ENCODE measurements at places on chromosomes 7 and 10.

- DNase-seq, result no peak
These were observed 1082.9 kb downstream of the LRMDA start for GRCh38 chr10:76514321-76514720.

GRCh38 chr10:7333961-7334641 lies 76.7 kb downstream of the SFMBT2 start:
- DNase-seq, result no peak

DNA sequence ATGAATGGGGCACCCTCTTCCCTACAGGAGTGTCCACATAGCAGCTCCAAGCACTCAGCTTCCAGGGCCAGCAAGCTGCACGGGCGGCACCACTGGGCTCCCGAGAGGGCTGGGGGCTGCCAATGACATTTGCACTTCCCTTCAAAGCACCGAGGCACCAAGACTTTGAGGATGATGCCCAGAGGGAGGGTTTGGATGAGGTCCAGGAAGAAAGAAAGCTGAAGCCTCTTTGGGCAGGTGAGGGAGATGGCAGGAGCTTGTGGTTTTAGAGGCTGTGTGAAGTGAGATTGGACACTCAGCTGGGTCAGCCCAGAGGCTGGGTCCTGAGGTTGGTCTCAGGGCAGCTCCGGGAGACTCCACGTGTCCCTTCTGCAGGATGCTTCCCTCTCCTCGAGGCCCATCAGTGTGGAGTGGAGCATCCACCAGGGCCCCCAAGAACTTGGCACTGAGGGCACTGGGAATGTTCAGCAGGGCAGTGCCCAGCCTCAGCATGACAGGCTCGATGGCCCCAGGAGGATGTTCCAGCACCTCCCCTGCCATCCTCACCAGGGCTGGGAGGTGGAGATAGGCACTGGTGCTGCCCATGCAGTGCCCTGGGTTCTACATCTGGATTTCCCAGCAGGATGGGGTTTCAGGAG lies 54.9 kb upstream of the IGFBP3 start:
- no peak for DNase-seq

DNA sequence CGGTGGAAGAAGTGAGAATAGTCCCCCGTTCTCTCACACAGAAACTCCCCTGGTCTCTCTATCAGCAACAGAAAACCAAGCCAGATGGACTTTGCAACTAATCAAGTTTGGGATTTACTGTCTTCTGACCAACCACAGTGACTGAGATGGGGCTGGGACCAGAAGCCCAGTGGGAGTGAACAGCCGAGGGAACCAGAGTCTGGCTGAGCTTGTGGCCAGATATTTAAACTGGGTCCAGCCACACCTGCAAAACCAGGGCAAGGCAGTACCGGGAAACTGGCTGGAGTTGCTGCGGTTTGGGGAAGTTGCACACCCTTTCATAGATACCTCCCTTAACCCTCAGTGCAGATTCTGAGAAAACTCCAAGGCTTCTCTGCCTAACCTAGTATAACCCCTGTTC lies 6.0 kb downstream of the GSTK1 start:
- DNase-seq, result no peak

DNA sequence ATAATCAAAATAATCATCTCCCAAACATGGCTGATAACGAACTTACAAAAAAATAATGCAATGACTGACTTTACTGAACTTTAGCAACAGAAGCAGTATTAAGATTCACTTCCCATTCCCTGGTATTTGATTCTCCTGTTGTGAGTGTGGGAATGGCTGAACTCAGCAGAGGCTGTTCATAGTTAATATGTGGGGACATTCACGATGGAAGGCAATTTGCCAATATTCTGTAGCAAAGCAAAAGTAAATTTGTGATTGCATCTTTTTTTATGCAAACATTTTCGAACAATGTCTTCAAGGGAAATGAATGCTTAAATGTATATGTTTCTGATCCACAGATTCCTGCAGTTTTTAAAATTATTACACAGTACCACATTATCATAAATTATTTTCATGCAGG lies 431.7 kb upstream of the KLF6 start:
- DNase-seq, result no peak

GRCh38 chr7:135098391-135098790 lies 49.5 kb upstream of the TMEM140 start:
- DNase-seq, result no peak

DNA sequence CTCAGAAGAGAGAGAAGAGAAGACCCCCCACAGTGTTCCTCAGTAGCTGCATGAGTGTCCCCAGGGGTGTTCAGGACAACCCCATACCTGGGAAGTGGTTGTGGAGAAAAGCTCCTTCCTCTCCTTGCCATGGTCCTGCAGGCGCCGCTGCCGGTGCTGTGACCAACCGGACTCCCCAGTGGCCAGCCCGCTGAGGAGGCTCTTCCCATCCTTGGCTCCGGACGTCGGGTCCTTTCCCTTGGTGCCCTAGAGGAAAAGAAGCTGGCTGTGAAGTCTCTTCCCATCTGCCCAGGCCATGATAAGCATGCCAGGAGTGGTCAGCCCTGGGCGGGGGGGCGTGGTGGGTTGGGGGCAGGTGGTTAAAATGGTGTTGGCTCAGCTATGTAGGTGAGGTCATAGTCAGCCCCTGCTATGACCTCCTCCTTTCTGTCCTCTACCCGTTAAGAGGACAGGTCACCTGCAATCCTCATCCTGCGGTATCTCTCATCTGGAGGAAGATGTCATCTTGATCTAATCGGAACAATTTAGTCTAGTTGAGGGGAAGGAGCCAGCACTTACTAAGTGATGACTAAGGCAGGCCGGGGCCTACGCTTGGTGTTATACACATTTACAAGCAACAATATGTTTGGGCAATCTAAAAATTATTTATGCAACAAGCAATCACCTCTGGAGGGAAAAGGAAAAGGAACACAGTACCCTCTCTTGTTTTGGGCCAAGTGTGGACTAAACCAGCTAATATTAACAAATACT lies 13.2 kb downstream of the WDR91 start:
- DNase-seq, result no peak

GRCh38 chr7:28017372-28017771 lies 163.2 kb downstream of the JAZF1 start:
- DNase-seq, result no peak

DNA sequence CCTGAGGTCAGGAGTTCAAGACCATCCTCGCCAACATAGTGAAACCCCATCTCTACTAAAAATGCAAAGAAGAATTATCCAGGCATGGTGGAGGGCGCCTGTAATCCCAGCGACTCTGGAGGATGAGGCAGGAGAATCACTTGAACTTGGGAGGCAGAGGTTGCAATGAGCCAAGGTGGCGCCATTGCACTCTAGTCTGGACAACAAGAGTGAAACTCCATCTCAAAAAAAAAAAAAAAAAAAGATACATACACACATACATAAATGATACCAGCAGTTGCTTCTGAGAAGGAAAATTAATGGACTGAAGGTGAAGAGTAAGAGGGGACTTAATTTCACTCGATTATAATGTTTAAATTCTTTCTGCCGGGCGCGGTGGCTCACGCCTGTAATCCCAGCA lies 40.2 kb upstream of the PAX2 start:
- no peak for DNase-seq

DNA sequence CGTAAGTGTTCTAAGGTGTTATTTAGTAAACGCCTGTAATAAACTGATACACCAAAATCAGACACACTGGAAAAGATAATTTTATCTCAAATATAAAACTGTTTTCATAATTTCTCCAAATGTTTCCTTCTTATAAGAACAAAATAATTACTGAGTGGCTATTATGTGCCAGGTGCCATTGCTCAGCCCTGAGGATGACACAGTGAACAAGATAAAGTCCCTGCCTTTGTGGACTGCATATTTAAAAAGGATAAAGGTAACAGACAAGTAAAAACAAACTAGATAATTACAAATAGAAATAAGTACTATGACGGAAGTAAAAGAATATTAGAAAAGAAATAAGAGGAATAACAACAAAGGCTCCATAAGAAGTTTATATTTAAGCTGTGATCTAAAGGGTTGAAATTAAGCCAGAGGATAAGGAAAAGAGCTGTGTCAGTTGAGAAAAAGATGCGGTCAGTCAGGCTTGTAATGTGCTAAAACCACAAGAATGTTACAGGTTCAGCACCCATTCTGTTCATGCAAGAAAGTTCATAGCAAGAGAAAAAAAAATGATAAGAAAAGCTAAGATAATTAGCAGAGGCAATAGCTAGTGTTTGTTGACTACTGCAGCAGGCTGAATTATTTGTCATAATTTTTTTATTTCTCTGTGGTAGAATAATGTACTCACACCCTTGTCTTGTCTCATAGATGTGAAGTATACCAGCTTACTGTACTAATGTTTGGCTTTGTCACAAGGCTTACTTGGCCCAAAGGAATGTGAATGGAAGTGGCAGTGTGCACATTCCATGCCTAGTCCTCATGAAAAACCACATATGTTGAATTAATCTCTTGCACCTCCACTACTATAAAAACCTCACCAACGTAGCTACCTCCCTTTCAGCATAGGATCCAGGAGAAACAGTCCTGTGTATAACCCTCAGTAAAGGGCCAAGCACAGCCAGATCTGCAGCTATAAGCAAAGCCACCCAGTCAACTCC lies 75.1 kb downstream of the CRPPA start:
- DNase-seq, result no peak

- no peak for DNase-seq
These were observed 362.7 kb upstream of the VSTM2A start for GRCh38 chr7:54179321-54180029.

DNA sequence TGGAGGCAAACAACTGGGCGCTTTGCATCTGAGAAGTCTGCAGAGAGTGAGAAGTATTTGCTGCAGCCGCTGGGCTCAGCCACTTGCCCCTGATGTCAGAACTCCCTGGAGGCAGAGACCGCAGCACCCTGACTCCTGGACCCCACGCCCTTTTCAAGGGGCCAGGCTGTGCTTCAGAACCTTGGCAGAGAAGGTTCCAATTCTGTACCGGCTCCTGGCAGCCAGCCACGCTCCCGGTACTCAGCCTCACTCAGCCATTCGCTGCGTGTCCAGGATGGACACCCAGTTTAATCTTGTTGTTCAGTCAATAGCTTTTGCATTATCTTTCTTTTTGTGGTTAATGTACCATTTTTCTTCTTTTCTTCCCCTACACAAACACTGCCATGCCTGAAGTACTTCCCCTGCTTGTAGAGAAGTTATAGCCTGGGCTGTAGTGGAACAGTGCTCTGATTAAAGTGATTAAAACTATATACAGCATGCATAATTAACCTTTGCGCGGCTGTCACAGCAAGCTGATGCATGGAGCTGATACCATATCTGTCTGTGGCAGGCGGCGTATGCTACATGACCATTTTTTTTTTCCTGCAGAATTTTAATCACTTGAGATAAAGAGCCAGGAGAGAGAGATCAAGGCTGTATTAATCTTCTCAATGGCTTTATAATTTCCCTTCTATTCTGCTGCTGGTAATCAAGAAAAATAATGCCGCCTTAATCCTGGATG lies 578.5 kb downstream of the SDK1 start:
- no peak for DNase-seq

DNA sequence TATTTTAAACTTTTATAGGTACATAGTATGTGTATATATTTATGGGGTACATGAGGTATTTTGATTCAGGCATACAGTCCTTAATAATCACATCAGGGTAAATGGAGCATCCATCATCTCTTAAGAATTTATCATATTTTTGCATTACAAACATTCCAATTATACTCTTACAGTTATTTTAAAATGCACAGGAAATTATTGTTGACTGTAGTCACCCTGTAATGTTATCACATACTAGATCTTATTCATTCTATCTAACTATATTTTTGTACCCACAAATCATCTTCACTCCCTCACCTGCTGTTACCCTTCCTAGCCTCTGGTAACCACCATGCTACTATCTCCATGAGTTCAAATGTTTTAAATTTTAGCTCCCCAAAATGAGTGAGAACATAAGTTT lies 56.3 kb upstream of the FAM3C start:
- no peak for DNase-seq

DNA sequence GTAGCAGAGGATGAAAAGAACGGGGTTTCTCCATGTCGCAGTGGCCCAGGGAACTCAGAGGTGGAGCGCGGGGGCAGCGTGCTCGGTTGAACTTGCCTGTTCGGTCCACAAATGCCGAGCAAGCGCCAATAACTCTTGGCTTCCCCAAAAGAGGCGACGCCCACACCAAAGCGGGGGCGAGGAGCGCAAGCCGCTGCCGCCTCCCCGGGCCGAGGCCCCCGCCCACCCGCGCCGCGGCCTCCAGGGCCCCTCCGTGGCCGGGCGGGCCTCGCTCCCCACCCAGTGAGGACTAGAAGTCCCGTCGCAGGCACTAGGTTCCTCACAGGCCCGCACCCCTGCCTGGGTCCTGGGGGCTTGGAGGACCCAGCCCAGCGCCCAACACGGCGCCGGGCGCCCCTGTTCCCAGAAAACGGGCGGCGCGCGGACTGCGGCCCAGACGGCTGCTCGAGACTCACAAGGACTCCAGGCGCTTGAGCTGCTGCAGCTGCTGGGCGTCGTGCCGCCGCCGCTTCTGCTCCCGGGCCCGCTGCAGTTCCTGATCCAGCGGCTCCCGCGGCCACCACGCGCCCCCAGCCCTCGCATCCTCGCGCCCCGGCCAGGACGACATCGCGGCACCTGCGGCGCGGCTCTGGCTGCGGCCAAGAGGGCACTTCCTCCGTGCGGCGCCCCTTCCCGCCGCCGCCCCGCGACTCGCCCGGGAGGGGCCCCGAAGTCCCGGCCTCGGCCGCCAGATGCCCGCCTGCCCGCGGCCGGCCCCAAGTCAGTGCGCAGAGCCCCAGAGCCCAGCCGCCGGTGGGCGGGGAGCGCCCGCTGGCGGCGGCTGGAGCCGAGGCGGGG lies 14.6 kb upstream of the FKBP9 start:
- DNase-seq, result peak; percentile 18

Measured in activated naive CD4-positive, alpha-beta T cell (primary cell).